ENCODE measurements at places on chromosomes 16 and 17.
A peak's percentile ranks its signal among the peaks of the same experiment; 100 is the strongest.

DNA sequence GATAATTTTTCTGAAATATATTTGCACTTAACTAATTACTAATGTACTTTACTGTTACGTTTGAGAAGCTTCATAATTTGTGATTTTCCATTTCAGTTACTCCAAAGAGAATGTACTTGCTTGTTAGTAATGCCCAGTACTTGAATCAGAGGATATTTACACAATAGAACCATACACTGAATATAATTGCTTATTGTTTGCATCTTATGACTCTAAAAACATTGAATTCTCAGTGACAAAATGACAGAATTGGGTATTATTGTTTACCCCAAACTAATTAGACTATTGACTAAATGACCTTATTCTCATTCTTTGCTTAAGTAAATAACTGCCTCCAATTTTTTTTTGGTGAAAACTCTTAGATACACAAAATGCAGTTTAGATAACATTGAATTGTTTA lies 8.9 kb downstream of the CCP110 start:
- DNase-seq: no peak

DNA sequence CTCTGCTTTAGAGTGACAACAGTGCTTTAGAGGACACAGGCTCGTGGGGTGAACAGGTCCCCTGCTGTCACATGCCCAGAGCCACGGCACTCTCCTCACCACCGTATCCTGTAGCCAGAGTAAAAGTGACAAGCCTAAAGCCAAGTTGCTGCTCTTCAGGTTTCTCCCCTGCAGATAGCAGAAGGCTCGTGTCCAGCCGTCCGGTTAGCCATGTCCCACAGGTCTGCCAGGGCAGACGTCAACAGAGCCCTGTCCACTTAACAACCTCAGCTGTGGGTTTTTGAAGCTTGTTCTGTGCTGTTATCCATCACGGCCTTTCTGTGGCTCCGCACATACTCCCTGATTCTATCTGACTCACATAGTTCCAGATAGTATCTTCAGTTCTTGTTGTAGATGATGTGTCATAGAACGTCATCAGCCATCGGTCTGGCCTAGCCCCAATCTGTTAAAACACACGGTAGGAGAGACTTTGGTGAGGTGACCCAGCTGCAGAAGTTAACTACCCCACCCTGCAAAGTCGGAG lies 100.7 kb downstream of the SOCS1 start:
- DNase-seq: no peak

DNA sequence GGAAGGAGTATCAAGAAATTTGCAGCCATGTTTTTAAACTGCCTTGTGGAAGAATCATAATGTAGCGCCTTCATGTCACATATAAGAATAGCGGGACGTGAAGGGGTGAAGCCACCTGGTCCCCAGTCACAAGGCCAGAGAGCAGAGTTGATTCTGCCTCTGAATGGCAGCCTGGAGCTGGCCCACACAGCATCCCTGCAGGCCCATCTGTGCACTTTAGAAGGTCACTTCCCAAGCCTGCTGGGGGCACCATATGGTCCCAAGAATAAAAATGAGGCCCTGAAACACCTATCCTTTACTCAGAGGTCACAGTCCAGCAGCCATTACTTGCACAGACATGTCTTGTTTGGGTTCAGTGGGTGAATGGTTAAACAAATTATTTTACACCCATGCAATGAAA lies 15.0 kb downstream of the CD300E start:
- DNase-seq: no peak

GRCh38 chr16:86814256-86814655 lies 235.9 kb downstream of the FOXL1 start:
- no peak for DNase-seq

DNA sequence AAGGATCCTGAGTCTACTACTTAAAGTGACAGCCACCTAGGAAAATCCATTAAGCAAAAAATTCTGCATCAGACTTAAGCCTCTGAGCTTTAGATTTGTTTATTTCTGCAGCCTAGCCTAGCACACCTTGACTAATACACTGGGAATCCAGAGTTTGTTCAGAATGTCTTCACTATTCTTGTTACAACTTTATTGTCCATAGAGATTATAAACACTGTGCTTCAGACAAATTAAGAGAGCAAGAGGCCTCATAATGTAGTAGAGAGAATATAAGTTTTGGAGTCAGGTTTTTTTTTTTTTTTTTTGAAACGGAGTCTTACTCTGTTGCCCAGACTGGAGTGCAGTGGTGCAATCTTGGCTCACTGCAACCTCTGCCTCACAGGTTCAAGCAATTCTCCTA lies 8.9 kb upstream of the THUMPD1 start:
- DNase-seq: no peak

GRCh38 chr17:48052956-48053757 lies 5.0 kb downstream of the NFE2L1 start:
- no peak for DNase-seq

DNA sequence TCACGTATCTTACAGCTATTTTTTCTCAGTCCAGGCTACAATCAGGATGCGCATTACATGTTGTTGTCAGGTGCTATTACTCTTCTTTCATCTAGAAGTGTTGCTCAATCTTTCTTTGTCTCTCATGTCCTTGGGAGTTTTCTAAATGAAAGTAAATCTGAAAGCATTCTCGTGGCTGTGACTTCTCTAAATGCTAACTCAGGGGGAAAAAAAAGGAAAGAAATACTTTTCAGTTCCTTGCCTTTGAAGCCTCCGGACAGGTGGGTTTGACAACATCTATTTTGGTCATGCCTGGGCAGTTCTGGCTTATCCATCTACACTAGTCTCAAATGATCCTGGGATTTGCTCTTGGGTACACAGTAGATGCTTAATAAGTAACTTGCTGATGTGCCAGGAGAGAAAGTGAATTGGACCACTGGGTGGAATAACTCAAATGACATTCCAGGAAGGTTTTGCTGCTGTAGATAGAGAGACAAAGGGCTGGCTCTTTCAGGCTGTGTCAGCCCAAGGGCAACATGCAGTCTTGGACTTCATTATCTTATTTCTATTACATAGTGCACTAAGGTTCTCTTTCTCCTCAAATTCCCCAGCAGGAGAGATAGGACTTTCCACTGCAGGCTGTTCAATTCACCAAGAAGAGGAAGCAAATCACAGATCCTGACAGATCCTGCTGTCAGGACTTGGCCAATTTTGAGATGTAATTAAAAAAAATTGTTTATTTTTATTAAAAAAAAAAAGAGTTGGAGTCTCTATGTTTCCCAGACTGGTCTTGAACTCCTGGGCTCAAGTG lies 63.6 kb upstream of the NFAT5 start:
- no peak for DNase-seq

DNA sequence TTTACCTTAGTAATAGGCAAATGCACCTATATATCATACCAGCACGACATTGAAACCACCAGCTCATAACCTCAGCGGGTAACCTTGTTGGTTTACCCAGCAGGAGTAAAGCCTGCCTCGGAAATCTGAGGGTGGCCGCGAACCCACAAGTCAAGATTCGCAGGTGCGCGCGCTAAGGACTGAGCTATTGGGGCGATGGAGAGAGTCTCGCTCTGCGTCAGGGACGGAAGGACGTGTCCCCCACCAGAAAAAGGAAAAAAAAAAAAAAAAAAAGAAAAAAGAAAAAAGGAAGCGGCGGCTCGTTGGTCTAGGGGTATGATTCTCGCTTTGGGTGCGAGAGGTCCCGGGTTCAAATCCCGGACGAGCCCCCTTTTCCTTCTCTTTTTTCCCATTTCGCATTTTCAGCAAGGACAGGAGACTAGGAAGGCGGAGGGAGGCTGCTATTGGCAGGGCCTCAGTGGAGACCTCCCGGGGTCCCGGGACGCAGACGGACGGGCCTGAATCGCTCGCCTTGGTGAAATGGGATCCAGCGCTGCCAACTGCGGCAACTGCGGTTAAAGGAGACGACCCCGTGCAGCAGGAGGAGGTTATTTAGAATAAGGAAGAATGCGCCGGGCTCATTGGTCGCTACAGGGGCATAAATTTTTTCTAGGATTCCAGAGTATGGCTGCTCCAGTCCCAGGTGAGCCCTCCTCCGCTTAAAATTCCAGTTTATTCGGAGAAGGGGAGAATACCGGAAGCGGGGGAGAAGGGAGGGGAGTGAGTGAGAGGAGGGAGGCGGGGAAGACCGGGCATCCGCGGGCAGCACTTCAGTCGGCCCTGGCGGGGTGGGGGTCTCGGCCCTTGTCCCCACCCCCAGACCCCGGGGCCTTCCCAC lies at the start of gene OR1F1:
OR1F1 (plus strand) TSS at position 407 of the 877 bp plus-strand sequence.
- peak; percentile 80 for DNase-seq

GRCh38 chr16:4038448-4038847 lies 77.8 kb downstream of the ADCY9 start:
- DNase-seq: no peak

All from WTC11 (cell line).